Foreskin melanocyte (primary cell): ENCODE measurements at places on chromosomes 6 and 20.

DNA sequence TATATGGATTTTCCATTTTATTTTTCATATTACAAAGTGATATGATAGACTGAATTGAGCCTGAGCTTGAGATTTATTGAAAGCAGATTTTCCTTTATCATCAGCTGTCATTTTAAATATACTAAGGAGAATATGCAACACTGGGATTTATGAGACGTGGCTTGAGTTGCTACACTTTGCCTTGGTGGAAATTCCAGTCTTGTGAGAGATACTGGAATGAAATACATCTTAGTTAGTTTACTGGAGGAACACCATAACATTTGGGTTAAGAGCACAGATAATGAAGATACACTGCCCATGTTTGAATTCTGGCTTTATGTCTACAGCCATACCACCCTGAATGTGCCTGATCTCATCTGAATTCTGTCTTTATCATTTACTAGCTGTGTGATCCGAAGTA is 86.5 kb upstream of the IFNGR1 start:
- no peak for DNase-seq

GRCh38 chr6:98047871-98048270 is 764.9 kb upstream of the MMS22L start:
- no peak for DNase-seq

DNA sequence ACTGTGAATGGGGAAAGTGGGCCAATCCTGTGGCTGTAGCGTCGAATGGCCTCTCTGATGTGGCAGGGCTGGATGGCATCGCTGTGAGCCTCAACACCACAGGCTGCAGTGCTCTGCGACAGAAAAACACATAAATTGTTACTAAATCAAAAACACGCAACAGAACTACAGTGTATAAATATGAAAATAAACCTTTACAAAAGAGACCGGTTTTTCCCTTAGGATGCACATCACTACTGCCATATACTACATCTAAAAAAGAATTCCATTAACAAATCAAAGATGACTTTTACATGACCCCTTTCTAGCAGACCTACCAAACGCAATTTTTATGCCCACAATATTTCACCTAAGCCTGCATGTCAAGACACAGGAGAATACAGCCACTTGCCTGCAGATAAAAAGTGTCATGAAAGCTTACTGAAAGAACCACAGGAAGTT is 395.5 kb upstream of the RUNX2 start:
- DNase-seq, result no peak

- no peak for DNase-seq
These were observed 6.7 kb downstream of the DNPH1 start for GRCh38 chr6:43222418-43223059.

- DNase-seq, result no peak
These were observed 61.3 kb upstream of the ATXN1 start for GRCh38 chr6:16822529-16822928.

DNA sequence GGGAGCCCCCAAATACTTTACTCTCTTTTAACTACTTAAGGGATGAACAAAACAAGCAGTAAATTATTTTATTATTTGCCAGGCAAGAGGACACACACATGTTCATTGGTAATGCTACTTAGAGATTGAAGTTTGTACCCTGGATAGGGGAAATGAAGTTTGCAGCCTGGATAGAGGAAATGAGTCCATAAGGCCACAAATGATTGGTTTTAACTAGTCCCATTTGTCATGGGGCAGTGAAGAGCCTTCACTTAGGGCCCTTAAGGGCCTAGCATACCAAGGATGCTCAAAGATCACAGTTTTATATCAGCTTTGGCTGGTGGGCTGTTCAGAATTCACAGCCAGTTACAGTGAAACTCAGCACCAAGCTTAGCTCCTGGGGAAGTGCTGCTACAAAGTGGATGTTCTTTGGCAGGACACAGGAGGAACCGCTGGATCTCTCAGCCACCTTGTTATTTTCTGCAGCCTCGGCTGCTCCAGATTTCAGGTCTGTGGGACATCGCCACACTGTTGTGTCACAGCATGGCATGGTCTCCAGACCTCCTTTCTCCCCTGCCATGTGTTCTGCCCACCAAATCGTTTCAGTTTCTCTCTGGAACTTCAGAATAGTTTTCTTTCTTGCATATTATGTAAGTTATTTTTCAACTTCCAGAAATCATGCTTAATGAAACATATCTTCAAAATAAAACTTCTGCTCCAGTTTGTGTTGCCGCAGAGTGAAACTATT is 41.8 kb downstream of the NCOA7 start:
- DNase-seq, result no peak

DNA sequence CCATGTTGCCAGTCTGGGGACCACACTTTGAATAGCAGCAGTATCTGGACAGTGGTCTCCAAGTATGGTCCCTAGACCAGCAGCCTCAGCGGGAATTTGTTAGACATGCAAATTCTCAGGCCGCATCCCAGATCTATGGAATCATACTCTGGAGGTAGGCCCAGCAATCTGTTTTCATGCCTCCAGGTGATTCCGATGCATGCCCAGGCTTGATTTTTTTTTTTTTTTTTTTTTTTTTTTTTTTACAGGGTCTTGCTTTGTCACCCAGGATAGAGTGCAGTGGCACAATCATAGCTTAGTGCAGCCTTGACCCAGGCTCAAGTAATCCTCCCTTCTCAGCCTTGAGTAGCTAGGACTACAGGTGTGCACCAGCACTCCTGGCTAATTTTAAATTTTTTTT is 682 bp upstream of the SLA2 start:
- no peak for DNase-seq

DNA sequence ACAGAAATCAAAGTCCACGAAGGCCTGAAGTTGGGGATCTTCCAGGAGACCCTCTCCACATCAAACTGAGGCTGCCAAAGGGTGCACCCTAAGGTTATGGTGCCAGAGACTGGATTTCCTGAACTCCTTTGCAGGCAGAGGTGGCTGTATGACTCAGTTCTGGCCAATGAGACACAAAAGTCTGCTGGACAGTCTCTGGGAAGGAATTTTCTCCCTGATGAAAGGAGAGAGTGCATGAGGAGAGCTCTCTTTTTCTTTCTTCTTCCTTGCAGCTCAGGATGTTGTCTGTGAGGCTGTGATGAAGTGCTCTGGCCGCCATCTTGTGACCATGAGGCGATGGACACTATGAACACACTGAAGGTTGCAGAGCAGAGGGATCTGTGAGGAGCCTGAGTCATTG is 85.2 kb downstream of the MDGA1 start:
- no peak for DNase-seq

DNA sequence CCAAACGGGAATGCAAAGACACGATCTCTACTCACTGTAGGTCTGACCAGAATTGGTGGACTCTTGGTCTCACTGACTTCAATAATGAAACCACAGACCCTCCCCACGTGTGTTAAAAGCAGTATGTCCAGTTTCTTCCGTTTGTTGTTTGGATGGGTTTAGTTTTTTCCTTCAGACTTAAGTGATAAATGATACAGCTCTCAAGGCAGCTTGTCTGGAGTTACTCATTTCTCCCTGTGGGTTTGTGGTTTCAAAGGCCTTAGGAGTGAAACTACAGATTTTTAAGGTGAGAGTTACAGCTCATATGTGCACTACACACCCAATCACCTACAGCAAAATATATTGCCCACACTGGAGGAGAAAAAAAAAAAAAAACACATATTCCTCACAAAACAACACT is 86.7 kb upstream of the STMND1 start:
- DNase-seq, result no peak

DNA sequence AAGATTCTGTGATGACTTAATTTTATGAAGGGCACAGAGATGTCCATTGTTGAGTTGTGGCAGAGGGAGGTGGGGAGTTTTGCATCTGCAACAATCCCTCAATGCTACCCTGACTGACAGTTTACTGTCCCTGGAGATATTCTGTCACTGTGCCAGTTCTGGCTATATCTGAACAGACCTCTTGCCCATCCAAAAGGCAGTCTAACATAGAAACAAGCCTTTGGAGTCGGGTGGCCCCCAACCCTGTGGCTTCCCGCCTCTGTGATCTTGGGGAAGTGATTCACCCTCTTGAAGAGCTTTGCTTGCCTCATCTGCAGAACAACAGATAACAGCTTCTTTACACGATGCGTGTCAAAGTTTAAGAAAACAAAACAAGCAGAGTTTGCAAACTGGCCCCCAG is 3.8 kb upstream of the E2F1 start:
- DNase-seq, result peak; percentile 91

- no peak for DNase-seq
These were observed 423.8 kb upstream of the ID4 start for GRCh38 chr6:19413323-19413722.

DNA sequence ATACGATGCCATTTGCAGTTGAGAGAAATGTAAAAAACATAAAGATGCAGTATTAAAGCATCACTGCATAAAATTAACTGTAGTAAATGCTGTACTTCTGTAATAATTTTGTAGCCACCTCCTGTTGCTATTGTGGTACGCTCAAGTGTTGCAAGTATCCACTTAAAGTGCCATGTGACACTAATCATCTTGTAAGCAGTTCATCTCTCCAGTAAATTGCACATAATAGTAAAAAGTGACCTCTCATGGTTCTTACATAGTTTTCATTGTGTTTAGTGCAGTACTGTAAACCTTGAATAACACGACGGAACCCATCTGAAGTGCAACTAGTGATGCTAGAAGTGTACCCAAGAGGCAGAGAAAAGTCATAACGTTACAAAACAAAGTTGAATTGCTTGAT is 190.1 kb upstream of the VGLL2 start:
- no peak for DNase-seq

DNA sequence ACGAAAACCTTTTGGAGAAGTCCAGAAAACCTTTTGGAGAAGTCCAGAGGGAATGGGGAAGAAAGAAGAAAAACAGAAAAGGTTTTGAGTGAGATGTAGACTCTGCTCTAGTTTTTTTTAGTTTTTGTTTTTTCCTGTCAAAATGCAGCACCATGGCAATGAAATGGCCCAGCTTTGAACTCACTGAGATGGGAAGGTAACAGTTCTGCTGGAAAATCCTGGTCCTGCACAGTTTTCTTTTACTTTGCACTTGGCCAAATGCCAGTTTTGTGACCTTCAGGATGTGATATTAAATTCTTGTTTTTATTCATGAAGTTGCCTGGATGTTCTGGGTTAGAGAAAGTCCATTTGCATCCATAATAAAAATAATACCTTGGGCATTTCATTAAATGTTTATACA is 145.7 kb downstream of the CFAP61 start:
- no peak for DNase-seq

- DNase-seq, result peak; percentile 21
These were observed 122.4 kb downstream of the MRPL14 start for GRCh38 chr6:44004625-44005506.

- no peak for DNase-seq
These were observed 28.0 kb downstream of the ASXL1 start for GRCh38 chr20:32386091-32386490.

DNA sequence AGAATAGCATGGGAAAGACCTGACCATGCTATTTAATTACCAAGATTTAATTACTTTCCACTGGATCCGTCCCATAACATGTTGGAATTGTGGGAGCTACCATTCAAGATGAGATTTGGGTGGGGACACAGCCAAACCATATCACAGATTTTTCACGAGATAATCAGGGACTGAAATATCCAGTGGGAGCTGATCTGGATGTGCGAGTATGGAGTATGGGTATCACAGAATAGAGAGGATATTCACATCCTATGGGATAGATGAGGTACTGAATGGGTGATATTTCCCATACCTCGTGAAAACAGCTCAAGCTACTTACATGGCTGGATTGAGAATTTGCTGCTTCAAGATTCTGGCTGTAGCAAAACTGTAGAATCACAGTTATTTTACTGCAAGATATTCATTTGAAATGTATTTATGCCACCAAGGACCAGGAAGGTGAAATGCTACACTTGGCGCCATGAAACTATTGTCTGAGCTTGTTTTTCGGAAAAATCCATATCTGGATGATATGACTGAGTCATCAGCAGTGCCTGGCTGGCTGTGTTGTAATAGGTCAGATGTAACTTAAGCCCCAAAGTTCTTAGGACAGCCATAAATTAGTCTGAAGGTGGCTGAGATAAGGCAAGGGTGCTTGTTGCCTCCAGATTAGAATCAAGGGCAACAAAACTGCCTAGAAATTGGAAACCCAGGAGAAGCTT is 29.8 kb downstream of the KCNS1 start:
- DNase-seq, result no peak

DNA sequence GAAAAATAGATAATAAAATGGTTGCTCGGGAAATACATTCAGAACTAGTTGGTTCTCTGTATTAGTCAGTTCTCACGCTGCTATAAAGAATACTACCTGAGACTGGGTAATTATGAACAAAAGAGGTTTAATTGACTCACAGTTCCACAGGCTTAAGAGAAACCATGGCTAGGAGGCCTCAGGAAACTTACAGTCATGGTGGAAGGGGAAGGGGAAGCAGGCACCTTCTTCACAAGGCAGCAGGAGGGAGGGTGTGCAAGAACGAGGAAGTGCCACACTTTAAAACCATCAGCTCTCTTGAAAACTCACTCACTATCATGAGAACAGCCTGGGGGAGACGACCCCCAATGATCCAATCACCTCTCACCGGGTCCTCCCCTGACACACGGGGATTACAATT is 24.2 kb upstream of the SNX9 start:
- no peak for DNase-seq

DNA sequence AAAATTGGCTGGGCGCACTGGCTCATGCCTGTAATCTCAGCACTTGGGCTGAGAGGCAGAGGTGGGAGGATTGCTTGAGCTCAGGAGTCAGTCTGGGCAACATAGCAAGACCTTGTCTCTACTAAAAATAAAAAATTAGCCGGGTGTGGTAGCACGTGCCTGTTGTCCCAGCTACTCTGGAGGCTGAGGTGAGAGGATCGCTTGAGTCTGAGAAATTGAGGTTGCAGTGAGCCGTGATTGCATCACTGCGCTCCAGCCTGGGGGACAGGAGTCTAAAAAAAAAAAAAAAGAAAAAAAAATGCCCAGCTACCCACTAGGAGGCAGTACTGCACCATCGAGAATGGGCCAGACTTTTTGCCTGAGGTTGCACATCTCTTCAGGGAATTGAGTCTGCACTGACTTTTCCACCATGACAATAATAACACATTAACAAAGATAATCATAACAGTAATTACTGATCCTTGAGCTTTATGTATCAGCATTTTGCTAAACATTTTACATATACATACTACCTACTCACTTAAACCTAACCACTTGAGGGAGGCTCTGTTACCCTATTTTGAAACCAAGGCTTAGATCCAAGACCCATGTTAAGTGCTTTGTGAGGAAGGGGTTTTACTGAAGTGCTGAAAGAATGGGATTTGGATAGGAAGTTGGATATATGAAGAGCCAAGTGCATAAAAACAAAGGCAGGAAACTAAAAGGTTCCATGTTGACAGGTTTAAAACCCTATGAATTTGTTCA is 21.0 kb downstream of the SRSF3 start:
- peak; percentile 45 for DNase-seq

GRCh38 chr6:73248192-73248903 is 14.6 kb downstream of the KHDC1 start:
- DNase-seq, result no peak

- no peak for DNase-seq
These were observed 291.8 kb downstream of the LRFN2 start for GRCh38 chr6:40295251-40295950.

GRCh38 chr6:163954088-163954775 is 539.7 kb downstream of the QKI start:
- no peak for DNase-seq
